ENCODE measurements at places on chromosomes 6 and 20.
A peak's percentile ranks its signal among the peaks of the same experiment; 100 is the strongest.

- DNase-seq: no peak
Observed at GRCh38 chr6:112054555-112055190, 769 bp downstream of the CCN6 start.

- no peak for DNase-seq
Observed at GRCh38 chr6:1729133-1729749, 119.5 kb downstream of the FOXC1 start.

- DNase-seq: no peak
Observed at GRCh38 chr20:56451056-56451765, 17.2 kb upstream of the RTF2 start.

DNA sequence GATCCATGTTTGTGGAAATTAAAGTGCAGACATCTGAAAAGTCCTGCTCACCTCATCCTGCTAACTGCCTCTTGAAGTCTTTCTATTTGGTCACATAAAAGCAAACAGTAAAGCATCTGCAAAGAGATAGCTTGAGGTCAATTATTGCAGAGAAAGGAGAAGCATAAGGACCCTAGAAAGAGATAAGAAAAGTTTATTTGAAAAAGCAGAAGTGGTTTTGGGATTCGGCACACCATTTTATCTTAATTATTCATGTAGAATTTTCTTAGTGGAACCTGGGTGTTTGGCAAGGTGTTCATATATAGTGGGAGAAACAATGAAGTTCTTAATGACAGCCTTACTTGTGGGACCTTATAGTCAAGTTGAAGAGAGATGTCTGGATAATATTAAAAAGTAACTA lies 280.8 kb downstream of the CENPW start:
- no peak for DNase-seq

DNA sequence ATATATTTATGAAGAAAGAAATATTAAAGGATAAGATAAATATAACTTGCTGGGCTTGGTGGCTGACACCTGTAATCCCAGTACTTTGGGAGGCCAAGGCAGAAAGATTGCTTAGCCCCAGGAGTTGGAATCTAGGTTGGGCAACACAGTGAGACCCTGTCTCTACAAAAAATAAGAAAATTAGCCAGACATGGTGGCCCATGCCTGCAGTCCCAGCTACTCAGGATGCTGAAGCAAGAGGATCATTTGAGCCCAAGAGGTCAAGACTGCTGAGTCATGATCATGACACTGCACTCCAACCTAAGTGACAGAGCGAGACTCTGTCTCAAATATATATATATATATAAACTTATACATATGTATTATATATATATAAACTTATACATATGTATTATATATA lies 164.0 kb downstream of the MRPL14 start:
- no peak for DNase-seq

- DNase-seq: no peak
Observed at GRCh38 chr20:62181808-62182207, 1.0 kb upstream of the MTG2 start.

DNA sequence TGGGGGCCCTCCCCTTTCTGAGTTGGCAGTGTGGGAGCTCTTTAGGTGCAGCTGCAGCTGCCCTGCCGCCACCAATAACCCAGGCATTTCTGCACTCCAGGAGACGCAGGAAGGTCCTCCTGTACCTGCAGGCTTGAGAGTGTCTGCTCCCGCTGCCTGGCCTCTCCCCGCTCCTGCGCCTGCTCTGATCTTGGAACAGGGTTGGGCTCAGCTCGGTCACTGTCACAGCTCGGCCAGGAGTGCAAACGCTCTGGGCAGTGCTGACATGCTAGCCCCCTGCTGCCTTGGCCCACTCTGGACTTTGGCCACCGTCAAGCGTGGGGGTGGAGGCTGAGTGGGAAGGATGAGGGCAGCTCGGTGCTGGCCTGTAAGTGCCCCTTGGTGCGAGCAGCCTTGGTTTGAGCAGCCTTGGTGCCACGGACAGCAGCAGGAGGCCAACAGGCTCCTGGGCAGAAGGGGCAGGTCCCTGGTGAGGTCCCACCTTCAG lies 738.1 kb upstream of the GJE1 start:
- no peak for DNase-seq

GRCh38 chr6:14887181-14887580 lies 358.7 kb upstream of the JARID2 start:
- no peak for DNase-seq

- DNase-seq: no peak
Observed at GRCh38 chr6:42276034-42276890, 58.6 kb upstream of the MRPS10 start.

- DNase-seq: no peak
Observed at GRCh38 chr6:162153120-162153519, 574.4 kb downstream of the PRKN start.

- DNase-seq: no peak
Observed at GRCh38 chr20:49983848-49984408, 1.1 kb downstream of the SNAI1 start.

DNA sequence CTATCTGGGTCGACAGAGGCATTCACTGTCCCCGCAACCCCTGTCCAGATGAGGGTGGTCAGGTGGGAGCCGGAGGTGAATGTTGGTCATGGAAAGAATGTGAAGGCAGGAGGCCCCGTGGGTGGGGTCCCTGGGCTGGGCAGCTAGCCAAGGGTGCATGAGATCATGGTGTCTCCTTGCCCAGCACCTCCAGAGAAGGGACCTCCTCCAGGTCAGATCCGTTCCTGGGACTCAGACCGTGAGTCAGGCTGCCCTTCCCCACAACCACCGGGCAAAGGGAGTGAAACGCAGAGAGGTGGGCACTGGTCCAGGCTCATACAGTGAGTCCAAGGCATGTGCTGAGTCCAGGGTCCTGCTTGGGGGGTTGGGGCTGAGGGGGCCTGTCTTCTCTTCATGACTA lies 3.5 kb downstream of the FOXS1 start:
- DNase-seq: no peak

GRCh38 chr20:20732641-20733040 lies 20.2 kb upstream of the RALGAPA2 start:
- no peak for DNase-seq

DNA sequence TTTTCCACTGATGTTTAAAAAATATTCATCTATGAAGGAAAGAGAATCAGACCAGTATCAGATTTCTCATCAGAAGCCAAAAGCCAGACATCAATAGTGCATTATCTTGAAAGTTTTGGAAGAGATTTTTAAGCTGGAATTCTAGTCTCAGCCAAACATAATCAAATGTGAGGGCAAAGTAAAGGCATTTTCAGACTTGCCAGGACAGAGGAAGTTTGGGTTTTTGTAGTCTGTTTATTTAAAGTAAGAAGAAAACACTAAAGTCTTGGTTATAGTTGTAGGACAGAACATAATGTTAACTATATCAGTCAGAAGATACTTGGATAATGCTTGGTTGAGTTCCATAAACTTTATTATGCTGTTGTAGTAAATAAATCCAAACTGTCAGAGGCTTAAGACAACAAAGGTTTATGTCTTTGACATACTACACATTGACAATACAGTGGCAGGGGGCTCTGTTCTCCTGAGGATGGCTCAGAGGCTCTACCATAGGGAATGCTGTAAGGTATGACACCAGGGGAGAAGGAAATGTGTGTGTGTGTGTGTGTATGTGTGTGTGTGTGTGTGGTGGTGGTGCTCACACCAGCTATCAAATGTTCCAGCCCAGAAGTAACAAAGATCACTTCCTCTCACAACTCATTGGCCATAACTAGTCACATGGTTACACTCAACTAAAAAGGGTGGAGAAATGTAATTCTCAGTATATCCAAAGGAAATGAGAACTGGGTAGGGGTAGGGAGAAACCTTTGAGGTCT lies 26.7 kb upstream of the YWHAB start:
- no peak for DNase-seq

GRCh38 chr20:621125-621756 lies 11.1 kb upstream of the TCF15 start:
- DNase-seq: no peak

- no peak for DNase-seq
Observed at GRCh38 chr6:4935975-4936680, 67.7 kb downstream of the RPP40 start.

DNA sequence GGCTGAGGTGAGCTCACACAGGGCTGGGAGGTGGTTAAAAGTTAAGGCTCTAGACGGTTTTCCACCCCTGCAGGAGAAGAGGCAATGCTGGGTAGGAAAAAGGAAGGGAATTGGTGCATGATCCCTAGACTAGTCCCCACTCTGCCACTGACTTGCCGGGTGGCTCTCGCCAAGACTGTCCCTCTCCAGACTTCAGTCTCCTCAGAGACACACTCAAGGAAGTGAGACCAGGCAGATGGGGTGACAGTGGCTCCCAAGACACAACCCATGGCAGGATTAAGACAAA lies 13.1 kb downstream of the C20orf96 start:
- no peak for DNase-seq

DNA sequence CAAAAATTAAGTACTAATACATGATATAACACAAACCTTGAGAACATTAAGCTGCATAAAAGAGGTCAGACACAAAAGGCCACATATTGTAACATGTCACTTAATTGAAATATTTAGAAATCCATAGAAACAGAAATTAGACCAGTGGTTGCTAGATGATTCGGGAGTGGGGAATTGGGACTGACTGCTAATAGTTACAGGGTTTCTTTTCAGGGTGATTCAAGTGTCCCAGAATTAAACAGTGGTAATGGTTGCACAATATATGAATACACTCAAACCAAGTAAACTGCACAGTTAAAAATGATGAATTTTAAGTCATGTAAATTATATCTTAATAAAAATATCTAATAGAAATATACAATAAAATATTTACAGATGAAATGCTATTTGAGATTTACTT lies 174.5 kb downstream of the WDR27 start:
- no peak for DNase-seq

- DNase-seq: no peak
Observed at GRCh38 chr6:24228123-24228522, 102.1 kb downstream of the NRSN1 start.

GRCh38 chr20:48313324-48313723 lies 514.5 kb downstream of the PREX1 start:
- no peak for DNase-seq

DNA sequence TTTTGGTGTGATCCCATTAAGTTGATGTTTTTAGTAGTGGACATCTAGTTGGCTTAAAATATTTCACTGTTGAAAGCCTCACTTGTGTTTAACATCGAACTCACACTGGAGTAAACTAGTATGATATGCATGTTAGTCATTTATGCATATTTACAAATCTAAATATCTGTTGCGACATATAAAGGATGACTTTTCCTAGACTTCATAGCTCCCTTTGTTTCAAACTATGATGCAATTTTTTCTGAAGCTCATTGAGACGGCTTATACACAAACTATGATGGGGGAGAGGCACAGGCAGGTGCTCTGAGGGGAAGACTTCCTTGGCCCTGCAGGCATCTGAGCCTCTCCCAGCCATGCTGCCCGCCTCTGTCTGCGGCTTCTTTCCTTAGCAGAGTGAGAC lies 11.8 kb upstream of the FOXC1 start:
- DNase-seq: no peak

DNA sequence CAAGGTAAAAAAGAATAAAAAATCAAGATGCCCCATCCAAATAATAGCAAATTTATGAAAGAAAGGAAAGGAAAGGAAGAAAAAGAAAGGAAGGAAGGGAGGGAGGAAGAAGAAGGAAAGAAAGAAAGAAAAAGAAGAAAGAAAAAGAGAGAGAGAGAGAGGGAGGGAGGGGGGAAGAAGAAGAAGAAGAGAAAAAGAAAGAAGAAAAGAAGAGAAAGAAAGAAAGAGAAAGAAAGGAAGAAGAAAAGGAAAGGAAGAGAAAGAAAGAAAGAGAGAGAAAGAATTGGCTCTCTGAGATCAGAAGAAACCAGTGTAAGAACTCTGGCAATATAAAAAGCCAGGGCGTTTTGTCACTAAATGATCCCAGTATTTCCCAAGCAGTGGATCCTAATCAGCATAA lies 401.7 kb downstream of the EPHA7 start:
- DNase-seq: no peak

- no peak for DNase-seq
Observed at GRCh38 chr20:47221036-47221625, 135.4 kb downstream of the ZMYND8 start.

- no peak for DNase-seq
Observed at GRCh38 chr20:47464380-47465101, 37.1 kb upstream of the NCOA3 start.

DNA sequence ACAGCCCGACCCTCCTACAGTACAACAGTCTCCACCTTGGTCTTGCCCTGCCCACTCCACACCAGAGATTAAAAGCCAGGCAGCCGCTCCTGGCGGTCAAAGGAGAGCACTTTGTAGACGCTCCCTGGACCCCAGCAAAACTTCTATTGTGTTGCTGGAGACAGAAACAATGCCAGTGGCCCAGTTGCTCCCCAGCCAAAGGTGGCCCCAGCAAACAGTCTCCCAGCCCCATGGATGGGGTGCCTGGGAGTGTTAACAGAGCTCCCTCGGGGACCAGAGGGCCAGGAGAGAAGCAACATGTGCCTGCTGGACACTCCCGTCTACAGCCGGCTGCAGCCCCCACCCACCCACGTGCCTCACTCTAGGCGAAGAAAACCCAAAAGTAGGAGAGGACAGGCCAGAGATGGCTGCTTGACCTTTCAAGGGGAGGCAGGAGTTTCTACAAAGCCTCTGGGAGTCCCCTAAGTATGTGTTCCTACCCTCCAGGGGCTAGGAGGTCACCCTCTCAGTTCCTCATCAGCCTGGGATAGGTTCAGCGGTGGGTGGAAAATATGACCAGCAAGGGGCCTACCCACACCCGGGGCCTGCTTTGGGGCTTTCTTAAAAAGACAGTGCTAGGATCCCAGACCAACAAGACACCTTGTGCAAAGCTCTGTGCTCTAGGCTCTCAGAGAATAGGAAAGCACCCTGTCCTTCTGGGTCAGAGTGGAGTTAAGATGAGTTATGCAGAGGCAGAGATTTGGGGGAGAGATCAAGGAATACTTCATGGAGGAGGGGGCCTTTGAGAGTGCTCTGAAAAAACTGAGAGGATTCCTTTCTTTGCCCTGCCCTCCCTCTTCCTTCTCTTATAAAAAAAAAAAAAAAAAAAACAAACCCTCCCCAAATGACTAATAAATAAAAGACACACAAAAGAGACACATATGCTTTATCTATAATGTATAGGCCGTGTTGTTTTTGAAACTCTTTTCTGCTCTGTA lies 19.0 kb upstream of the PREX1 start:
- peak; percentile 28 for DNase-seq

- DNase-seq: no peak
Observed at GRCh38 chr6:100228437-100228833, 234.4 kb upstream of the MCHR2 start.

DNA sequence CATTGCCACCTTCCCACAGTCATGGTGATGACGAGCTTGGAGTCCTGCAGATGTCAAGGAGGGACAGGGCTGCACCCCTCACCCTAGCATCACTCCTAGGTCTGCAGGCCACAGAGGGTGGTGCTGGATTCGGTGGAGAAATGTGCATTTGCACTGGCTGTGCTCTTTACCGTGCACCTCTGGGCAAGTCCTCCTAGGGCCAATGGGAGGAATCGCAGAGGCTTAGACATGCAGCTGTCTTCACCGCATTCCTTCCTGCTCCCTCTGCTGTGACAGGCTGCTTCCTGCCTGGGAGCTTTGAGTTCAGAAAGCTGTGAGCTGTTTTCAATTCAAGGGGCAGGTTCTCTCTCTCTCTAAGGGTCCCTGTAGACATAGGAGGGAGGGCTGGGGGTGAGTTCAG lies 85.1 kb downstream of the EDN3 start:
- DNase-seq: no peak

GRCh38 chr6:131139599-131139998 lies 4.3 kb downstream of the AKAP7 start:
- DNase-seq: no peak

- peak; percentile 34 for DNase-seq
Observed at GRCh38 chr6:13559251-13559650, 15.2 kb upstream of the SIRT5 start.
